ENCODE measurements at places on chromosomes 11 and 22.

DNA sequence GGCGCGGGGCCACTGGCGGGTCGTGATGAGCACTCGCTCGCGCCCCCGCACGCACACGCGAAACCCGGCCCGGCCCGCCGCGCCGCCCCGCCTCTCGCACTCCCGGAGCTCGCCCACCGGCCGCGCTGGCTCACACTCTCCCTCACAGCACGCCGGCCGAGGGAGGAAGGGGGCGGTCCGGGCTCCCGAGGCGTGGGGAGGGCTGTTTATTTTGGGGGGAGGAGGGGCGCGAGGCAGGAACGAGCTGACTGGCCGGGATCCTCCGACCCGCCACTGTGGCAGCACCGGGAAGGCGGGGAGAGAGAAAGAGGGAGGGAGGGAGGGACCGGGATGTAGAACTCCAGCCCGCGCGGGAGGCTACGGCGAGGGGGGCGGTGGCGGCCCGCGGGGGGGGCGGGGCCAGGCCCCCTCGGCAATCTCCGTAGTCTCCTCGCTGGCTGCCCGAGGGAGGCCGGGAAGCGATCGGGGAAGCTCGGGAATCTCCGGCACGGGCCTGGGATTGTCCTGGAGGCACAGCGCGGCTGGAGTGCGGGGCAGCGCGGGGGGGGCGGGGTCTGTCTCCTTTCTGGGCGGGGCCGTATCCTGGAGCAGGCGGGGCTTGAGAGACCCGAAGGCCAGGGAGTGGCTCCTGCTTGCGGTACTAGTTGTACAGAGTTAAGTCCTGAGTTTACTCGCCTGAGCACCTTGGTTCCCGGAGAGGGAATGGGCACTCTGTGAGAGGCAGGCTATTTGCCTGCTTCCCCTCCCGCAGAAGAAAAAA lies at the start of gene RBFOX2:
Gene RBFOX2 (minus strand): TSS at position 179 of the 760 bp plus-strand sequence. CDS start 399 bp downstream, outside the sequence.
- H3K27ac ChIP-seq = peak within 1 kb of the TSS; percentile 51
- H3K4me3 ChIP-seq = peak within 1 kb of the TSS; percentile 61
- H3K4me1 ChIP-seq = peaks cover 13% of the 10 kb centered on the region
- no peaks in the 10 kb centered on the region for H3K36me3 ChIP-seq
- no peaks in the 10 kb centered on the region for H3K27me3 ChIP-seq
- DNase-seq = peak; percentile 38

- no peaks in the 10 kb centered on the region for H3K4me1 ChIP-seq
- H3K27ac ChIP-seq = no peak within 1 kb of the TSS
- H3K36me3 ChIP-seq = no peaks in the 10 kb centered on the region
- no peaks in the 10 kb centered on the region for H3K27me3 ChIP-seq
- H3K4me3 ChIP-seq = no peak within 1 kb of the TSS
Observed at GRCh38 chr11:4881860-4882500, at the start of gene OR51T1. TSS of gene OR51T1 (plus strand) at chr11:4881900. CDS start at chr11:4881900, 0 bp downstream.

GRCh38 chr11:30579415-30580175 lies 6.6 kb downstream of the MPPED2 start:
- no peaks in the 10 kb centered on the region for H3K27me3 ChIP-seq
- DNase-seq = no peak
- no peaks in the 10 kb centered on the region for H3K4me1 ChIP-seq
- H3K27ac ChIP-seq = no peak overlapping the region
- no peak overlapping the region for H3K4me3 ChIP-seq

DNA sequence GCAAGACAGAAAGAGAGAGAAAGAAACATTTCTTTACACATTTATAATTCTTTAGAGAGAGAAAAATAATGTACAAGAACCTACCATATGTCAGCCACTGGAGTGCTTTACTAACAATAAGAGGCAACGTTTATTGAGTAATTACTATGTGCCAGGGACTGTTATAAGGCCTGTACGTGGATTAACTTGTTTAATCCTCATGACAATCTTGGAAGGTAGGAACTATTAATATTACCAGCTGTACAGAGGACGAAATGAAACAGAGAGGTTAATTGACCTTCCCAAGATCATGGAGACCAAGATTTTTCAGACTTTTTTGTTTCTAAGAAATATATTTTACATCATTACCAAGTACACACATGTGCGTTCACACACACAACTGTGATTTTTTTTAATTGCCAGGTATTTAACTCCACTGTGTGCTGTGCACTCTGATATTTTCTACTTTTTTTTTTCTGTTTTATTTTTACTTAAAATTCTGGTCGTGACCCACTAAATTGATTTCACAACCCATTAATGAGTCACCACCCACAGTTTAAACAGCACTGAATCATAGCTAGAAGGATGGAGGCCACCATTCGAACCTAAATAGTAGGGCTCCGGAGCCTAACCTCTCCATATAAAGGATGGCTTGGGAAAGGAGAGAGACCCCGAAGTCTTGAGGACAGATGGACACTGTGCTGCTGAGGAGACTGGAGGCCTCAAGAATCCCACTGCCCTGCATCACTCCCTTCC lies 21.4 kb downstream of the CREB3L1 start:
- H3K36me3 ChIP-seq = no peaks in the 10 kb centered on the region
- peaks cover 7% of the 10 kb centered on the region for H3K4me1 ChIP-seq
- DNase-seq = no peak
- H3K4me3 ChIP-seq = no peak overlapping the region

- no peaks in the 10 kb centered on the region for H3K36me3 ChIP-seq
- H3K27me3 ChIP-seq = no peaks in the 10 kb centered on the region
- H3K4me1 ChIP-seq = no peaks in the 10 kb centered on the region
- no peak overlapping the region for H3K27ac ChIP-seq
Observed at GRCh38 chr11:115168686-115169085, 335.5 kb downstream of the CADM1 start.

DNA sequence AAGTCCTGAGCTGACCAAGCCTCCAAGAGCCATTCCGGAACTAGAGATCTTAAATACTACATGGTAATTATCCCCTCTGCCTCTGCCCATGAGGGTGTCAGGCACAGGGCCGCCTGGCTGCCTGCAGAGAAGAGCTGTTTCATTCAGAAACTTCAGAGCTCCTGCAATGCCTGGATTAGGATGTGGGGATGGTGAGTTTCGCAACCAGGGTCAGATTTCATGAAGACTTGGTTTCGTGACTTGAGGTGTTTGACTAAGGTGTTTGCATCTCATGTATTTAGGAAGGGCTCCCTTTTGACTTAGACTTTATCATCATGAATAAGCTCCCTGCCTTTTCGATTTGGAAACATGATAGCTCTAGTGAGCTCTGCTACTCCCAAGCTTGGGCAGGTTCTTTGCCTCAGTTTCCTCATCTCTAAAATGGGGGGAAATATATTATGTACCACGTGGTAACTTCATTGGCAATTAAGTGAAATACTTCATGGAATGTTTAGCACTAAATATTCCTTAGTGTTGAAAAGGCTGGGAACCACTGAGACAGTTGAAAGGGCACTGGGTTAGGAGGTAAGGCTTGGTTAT lies 9.1 kb downstream of the TIMP3 start:
- DNase-seq = no peak
- H3K27me3 ChIP-seq = no peaks in the 10 kb centered on the region
- H3K36me3 ChIP-seq = no peaks in the 10 kb centered on the region
- no peak overlapping the region for H3K27ac ChIP-seq

- H3K4me3 ChIP-seq = no peak overlapping the region
- no peaks in the 10 kb centered on the region for H3K27me3 ChIP-seq
- H3K4me1 ChIP-seq = no peaks in the 10 kb centered on the region
- no peak overlapping the region for H3K27ac ChIP-seq
- no peaks in the 10 kb centered on the region for H3K36me3 ChIP-seq
Observed at GRCh38 chr11:115699733-115700132, 195.5 kb upstream of the CADM1 start.

DNA sequence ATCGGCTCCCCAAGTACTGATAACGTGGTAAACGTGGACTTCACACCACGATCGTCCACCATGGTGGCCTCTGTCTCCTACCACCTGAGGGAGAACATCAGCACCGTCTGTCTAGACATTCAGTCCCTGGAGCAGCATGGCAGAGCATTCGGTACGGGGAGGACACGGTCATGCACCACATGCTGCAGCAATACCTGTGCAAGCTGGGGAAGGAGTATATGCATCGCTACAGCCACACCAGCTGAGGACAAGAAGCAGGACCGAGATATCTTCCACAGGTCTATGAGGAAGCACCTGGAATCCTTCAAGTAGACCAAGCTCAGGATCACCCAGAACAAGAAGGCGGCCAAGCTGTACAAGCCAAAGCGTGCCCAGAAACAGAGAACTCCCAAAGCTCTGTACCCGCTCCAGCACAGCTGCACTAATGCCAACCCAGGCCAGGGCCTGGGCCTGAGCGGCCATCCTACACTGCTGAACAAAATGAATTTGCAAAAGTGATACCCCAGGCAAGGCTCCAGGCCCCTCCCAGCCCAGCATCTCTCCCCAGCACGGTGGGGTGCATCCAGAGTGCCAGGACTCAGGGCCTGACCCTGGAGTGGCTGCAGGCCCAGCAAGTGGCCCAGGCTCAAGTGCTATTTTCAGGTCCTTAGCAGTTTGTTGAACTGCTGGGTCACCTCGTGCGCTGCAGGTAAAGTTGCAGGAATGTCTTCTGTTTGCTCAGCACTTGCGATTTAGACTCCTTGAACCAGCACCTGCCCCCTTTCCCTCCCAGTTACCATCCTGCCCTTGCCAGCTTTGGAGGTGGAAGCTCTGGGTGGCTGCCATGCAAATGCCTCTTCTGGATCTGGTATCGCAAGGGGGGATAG lies 119.3 kb upstream of the SERPIND1 start:
- no peak overlapping the region for H3K4me3 ChIP-seq
- DNase-seq = no peak
- no peaks in the 10 kb centered on the region for H3K36me3 ChIP-seq
- no peaks in the 10 kb centered on the region for H3K4me1 ChIP-seq

- H3K4me1 ChIP-seq = no peaks in the 10 kb centered on the region
- H3K4me3 ChIP-seq = no peak overlapping the region
- no peak overlapping the region for H3K27ac ChIP-seq
Observed at GRCh38 chr11:38256436-38256835, 1658.4 kb upstream of the RAG2 start.

- H3K36me3 ChIP-seq = no peaks in the 10 kb centered on the region
- peaks cover 5% of the 10 kb centered on the region for H3K27me3 ChIP-seq
- no peaks in the 10 kb centered on the region for H3K4me1 ChIP-seq
- no peak overlapping the region for H3K4me3 ChIP-seq
Observed at GRCh38 chr11:119368121-119369034, 13.1 kb downstream of the USP2 start.
